Heart left ventricle (tissue), 16 donors: ENCODE measurements at places on chromosomes 3 and 15. TPM values are rescaled to one million over a fixed set of nuclear protein-coding genes. Genes with fewer than 3 reads are reported as not detected.

The RTP3 gene
- total RNA-seq, result not detected

The THRB gene
- total RNA-seq, result 24.4 TPM

The GAP43 gene
- total RNA-seq, result 0.56 TPM

The CCDC9B gene
- total RNA-seq, result 111 TPM

The TGM4 gene
- not detected for total RNA-seq

The AGBL1 gene
- total RNA-seq, result 0.02 TPM

The RETNLB gene
- total RNA-seq, result not detected

The PDE8A gene
- total RNA-seq, result 21.5 TPM

The MAGEF1 gene
- 34.5 TPM for total RNA-seq

The TSC22D2 gene
- 18.3 TPM for total RNA-seq

The PLSCR1 gene
- total RNA-seq, result 36.1 TPM
